ENCODE measurements at places on chromosomes 13 and 19. TPM values are rescaled to one million over a fixed set of nuclear protein-coding genes. Genes with fewer than 3 reads are reported as not detected.

SLC46A3 gene
- 5.5 TPM for total RNA-seq

FCER2 gene
- not detected for total RNA-seq

CLDN10 gene
- 2.1 TPM for total RNA-seq

PALM3 gene
- total RNA-seq, result 8.1 TPM

GRCh38 chr19:39356073-39356472 lies 13.9 kb downstream of the SAMD4B start:
- no peak for DNase-seq

DNA sequence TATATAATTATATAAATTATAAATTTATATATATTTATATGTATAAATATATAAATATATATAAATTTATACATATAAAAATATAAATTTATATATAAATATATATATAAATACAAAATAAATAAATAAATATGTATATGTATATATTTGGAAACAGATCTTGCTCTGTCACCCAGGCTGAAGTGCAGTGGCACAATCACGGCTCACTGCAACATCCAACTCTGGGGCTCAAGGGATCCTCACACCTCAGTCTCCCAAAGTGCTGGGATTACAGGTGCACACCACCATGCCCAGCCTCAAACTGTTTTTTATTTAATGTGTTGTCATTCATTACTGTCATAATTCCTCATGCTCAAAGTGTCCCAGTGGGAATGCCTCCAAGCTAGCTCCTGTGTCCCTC lies 25.2 kb upstream of the PDCD5 start:
- no peak for DNase-seq

DNA sequence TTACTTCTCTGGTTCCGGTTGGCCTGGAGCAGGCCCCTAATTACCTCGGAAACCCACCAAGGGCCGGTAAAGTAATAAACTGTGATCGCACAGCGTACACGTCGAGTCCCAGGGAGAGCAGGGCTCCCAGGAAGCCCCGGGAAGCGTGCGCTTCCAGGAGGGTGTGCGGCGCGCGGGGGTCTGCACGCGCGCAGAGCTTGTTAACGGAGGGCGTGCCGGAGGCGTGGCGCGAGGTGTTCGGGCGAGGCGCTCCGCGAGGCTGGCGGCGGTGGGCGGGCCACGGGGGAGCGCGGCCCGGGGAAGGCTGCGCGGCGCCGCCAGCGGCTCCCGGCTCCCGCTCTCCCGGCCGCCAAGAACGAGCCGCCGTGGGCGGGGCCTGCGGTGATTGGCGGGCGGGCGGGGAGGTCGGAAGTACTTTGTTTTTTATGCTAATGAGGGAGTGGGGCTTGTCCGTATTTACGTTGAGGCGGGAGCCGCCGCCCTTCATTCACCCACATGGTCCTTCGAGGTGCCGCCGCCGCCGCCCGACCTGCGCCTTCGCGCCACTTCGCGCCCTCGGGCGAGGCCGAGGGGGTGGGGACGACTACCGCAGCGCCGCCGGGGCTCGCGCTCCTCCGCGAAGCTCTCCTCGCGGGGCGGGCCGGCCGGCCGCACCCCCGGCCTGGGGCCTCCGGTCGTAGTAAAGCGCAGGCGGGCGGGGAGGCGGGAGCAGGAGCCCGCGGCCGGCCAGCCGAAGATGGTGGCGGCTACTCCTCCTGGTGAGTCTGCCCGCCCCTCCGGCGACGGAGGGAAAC lies at the start of gene MIR17HG:
TSS of gene MIR17HG (plus strand) at position 486 of the 794 bp plus-strand sequence.
- DNase-seq, result peak; percentile 91

DNA sequence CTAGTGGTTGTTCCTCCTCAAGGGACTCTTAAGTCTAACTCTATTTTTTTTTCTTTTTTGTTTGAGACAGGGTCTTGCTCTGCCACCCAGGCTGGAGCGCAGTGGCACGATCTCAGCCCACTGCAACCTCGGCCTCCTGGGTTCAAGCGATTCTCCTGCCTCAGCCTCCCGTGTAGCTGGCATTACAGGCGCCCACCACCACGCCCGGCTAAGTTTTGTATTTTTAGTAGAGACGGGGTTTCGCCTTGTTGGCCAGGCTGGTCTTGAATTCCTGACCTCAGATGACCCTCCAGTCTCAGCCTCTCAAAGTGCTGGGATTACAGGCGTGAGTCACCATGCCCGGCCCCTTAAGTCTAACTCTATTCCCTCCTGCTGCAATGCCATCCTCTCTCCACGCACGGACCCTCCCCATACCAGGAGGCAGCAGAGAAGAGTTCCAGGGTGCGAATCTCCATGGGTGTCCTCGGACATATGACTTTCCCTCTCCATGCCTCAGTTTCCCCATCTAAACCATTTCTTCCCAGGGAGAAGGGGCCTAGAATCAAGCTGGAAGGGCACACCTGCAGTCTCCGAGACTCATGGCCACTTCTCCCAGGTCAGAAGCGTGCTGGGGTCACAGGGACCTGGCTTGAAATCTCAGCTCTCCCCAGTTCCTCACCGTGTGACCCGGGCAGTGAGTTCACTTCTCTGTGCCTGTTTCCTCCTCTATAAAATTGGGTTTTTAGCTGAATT lies 6.0 kb upstream of the BCL3 start:
- no peak for DNase-seq

Measured in type B pancreatic cell (in vitro differentiated cells).